ENCODE measurements at places on chromosomes 11 and 22. TPM values are rescaled to one million over a fixed set of nuclear protein-coding genes. Genes with fewer than 3 reads are reported as not detected.

Gene IL17REL
- total RNA-seq, result 0.08 TPM

Gene SAA1
- total RNA-seq, result 3.3 TPM

Gene BTBD18
- total RNA-seq, result not detected

Gene OR51B4
- not detected for total RNA-seq

Gene SHISAL1
- total RNA-seq, result 2.7 TPM

Gene RIMBP3B
- total RNA-seq, result 0.29 TPM

Gene HIRA
- 23.0 TPM for total RNA-seq

Gene CRY2
- 4.8 TPM for total RNA-seq

Gene MAPK8IP2
- 2.6 TPM for total RNA-seq

Gene TEX54
- not detected for total RNA-seq

Gene B3GAT3
- 54.8 TPM for total RNA-seq

Gene BBOX1
- not detected for total RNA-seq

Gene C22orf31
- total RNA-seq, result not detected

Gene ART1
- 0.10 TPM for total RNA-seq

Measured in A549 treated with AZD2906 at 1 μM for 4 hours (cell line).